T-helper 17 cell (primary cell): ENCODE measurements at places on chromosomes 7 and 10.

DNA sequence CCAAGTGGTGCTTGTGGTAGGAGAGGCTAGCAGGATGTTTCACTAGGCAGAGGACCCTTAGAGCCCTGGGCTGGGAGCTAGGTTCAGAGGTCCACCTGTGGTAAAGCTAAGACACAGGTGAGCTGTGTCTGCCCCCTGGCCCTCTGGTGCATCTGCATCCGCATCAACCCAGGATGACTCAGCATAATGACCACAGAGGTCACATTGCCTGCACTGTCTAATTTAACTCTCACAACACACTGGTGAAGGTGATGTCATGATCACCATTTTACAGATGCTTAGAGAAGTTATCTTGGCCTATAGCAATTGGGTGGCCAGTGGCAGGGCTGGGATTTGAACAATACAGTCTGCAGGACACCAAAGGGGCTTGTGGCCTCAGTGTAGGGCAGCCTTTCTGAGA lies 33.1 kb downstream of the HABP2 start:
- no peaks in the 10 kb centered on the region for H3K4me1 ChIP-seq
- H3K27me3 ChIP-seq: peaks cover 42% of the 10 kb centered on the region
- H3K36me3 ChIP-seq: no peaks in the 10 kb centered on the region
- H3K27ac ChIP-seq: no peak overlapping the region

DNA sequence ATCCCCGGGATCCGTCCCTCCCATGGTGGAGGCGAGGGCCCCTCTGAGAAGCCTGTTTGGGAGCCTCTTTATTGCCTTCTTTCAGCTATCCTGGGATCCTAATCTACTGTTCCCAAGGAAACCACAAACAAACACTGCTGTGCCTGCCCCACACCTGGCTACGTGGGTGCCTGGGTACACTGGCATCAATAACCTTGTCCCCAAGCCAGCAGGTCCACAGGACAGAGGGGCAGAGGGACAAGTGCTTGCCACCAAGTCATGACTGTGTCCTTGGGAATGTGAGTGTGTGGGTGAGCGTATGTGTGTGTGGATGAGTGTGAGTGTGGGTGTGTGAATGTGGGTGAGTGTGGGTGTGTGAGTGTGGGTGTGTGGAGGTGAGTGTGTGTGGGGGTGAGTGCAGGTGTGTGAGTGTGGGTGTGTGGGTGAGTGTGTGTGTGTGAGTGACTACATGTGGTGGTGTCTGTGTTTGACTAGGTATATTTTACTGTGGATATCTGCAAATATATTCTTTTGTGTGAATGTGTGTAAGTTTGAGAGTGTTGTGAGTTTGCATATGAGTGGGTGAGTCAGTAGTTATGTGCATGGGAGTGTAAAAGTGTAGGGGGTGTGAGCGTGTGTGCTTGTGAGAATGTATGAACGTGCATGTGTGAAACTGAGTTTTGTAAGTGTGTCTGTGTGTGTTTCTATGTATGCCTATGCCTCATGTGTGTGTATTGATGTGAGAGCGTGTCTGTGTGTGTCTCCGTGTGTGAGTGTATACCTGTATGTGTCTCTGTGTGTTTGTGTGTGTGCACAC lies 96.1 kb downstream of the TNS3 start:
- H3K27me3 ChIP-seq: no peaks in the 10 kb centered on the region
- H3K4me1 ChIP-seq: no peaks in the 10 kb centered on the region
- no peak overlapping the region for H3K27ac ChIP-seq
- H3K36me3 ChIP-seq: no peaks in the 10 kb centered on the region

- peaks cover 44% of the 10 kb centered on the region for H3K27me3 ChIP-seq
- no peaks in the 10 kb centered on the region for H3K36me3 ChIP-seq
- no peak overlapping the region for H3K27ac ChIP-seq
Observed at GRCh38 chr10:10644008-10644646, 373.5 kb upstream of the CELF2 start.

DNA sequence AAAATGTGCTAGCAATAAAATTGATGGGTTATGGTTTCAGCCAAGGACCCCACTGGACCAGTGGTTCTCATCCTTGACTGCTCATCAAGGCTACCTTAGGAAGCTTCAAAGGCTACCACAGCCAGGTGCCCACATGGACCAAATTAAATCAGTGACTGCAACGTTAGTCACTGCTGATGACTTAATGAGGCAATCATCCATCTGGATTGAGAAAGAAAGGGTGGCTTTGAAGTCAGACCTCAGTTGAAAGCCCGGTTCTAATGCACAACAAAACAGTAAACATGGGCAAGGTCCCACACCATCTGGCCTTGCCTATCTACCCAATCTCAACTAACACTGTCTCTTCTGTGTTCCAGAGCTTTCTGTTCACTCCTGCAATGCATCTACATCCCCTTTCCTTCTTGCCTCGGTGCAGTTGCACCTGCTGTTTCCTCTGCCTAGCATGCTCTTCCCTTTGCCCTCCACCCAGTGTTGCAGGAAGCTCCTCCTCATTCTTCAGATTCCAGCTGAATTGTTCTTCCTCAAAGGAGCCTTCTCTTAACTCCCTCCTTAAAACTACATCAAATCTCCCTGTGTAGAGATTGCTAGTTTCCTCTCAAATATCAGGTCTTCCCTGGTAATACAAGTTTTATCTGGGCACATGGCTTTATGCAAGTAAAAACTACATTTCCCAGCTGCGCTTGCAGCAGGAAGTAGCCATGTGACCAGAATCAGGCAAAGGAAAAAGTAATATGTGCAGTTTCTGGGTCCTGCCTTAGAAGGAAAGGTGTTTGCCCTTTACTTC lies 10.3 kb upstream of the KCNK18 start:
- H3K4me3 ChIP-seq: no peak overlapping the region
- H3K27ac ChIP-seq: no peak overlapping the region
- peaks cover 19% of the 10 kb centered on the region for H3K27me3 ChIP-seq
- no peaks in the 10 kb centered on the region for H3K36me3 ChIP-seq
- H3K4me1 ChIP-seq: peaks cover 2% of the 10 kb centered on the region

GRCh38 chr10:75868574-75868973 lies 437.1 kb downstream of the LRMDA start:
- peaks cover 6% of the 10 kb centered on the region for H3K27me3 ChIP-seq
- no peaks in the 10 kb centered on the region for H3K36me3 ChIP-seq
- no peaks in the 10 kb centered on the region for H3K4me1 ChIP-seq
- H3K27ac ChIP-seq: no peak overlapping the region
- H3K4me3 ChIP-seq: no peak overlapping the region
- no peak for DNase-seq

DNA sequence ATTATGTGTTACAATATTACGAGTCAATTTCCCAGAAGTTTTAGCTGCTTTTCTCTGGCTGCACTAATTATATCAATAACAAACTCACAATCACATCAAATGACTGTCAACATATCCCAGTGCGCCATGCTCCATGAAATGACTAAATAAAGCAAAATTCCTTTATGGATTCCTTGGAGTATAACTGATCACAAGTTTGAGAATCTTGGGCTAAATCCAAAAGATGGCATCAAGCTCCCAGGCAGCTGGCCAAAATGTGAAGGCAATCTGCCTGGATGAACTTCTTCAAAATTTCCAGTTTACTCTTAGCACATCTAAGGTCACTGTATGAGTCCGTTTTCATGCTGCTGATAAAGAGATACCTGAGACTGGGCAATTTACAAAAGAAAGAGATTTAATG lies 210.8 kb downstream of the CCSER2 start:
- peaks cover 8% of the 10 kb centered on the region for H3K4me1 ChIP-seq
- no peak overlapping the region for H3K4me3 ChIP-seq
- no peaks in the 10 kb centered on the region for H3K36me3 ChIP-seq
- no peak for DNase-seq
- H3K27me3 ChIP-seq: peaks cover 44% of the 10 kb centered on the region

DNA sequence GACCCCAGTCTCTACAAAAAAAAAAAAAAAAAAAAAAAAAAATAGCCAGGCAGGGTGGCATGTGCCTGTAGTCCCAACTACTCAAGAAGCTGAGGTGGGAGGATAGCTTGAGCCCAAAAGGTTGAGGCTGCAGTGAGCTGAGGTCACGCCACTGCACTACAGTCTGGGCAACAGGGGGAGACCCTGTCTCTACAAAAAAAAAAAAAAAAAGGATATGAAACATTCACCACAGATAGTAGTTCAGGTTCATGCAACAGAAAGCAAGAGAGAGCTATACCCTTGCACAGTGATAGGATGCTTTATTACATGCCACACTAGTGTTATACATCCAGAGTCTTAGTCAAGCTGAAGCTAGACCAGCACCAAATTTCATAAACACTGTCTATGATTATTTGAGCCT lies 148.4 kb upstream of the KAT6B start:
- no peak overlapping the region for H3K4me3 ChIP-seq
- no peak overlapping the region for H3K27ac ChIP-seq
- DNase-seq: no peak
- H3K4me1 ChIP-seq: peaks cover 12% of the 10 kb centered on the region
- peaks cover 10% of the 10 kb centered on the region for H3K36me3 ChIP-seq

GRCh38 chr7:112260911-112261310 lies 54.4 kb downstream of the ZNF277 start:
- DNase-seq: no peak
- H3K4me1 ChIP-seq: peaks cover 25% of the 10 kb centered on the region
- H3K27ac ChIP-seq: no peak overlapping the region

GRCh38 chr10:72228318-72228751 lies 12.3 kb upstream of the ASCC1 start:
- H3K36me3 ChIP-seq: peaks cover 3% of the 10 kb centered on the region
- H3K27me3 ChIP-seq: no peaks in the 10 kb centered on the region
- H3K4me1 ChIP-seq: peaks cover 22% of the 10 kb centered on the region
- H3K27ac ChIP-seq: no peak overlapping the region

- peaks cover 5% of the 10 kb centered on the region for H3K27me3 ChIP-seq
- DNase-seq: no peak
- no peak overlapping the region for H3K4me3 ChIP-seq
Observed at GRCh38 chr7:94336009-94336408, 58.7 kb upstream of the COL1A2 start.

DNA sequence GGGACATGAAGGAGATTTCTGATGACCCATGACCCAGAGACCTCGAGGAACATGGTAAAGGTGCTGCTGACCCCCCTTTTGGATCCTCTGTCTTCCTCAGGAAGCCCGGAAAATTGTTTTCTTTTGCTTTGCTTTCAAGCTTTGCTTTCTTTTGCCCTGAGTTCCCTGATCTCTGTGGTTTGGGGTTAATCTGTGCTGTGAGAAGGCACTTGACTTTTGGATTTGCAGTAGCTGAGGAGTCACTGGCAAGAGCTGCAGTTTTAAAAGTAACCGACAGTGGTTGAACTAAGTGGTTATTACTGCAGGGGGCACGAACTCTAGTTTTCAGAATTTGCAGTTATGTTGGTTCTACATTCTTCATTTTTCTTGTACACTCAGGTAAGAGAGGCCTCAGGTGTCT lies 53.0 kb downstream of the PDZD8 start:
- H3K4me1 ChIP-seq: peaks cover 16% of the 10 kb centered on the region
- H3K4me3 ChIP-seq: no peak overlapping the region
- H3K27me3 ChIP-seq: no peaks in the 10 kb centered on the region
- H3K27ac ChIP-seq: no peak overlapping the region
- DNase-seq: no peak

GRCh38 chr7:65238785-65239184 lies 134.9 kb upstream of the ZNF92 start:
- H3K4me3 ChIP-seq: no peak overlapping the region
- no peak overlapping the region for H3K27ac ChIP-seq
- DNase-seq: no peak
- H3K4me1 ChIP-seq: peaks cover 17% of the 10 kb centered on the region
- H3K27me3 ChIP-seq: peaks cover 8% of the 10 kb centered on the region
- H3K36me3 ChIP-seq: no peaks in the 10 kb centered on the region

DNA sequence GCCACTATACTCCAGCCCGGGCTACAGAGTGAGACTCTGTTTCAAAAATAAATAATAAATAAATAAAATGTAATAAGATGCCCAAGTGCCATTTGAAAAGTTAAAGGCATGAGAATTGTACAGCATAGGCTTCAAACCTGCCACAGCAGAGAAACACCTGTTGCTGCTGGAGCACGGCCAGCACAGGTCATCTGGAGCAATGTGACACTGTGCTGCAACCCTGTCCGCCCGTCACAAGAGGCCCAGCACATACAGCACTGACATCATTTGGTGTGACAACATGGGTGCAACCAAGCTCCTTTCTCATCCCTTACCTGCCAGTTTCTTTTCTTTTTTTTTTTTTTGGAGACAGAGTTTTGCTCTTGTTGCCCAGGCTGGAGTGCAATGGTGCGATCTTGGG lies 1.3 kb downstream of the RFC2 start:
- H3K36me3 ChIP-seq: peaks cover 6% of the 10 kb centered on the region
- no peak overlapping the region for H3K27ac ChIP-seq
- no peak for DNase-seq
- H3K4me1 ChIP-seq: peaks cover 5% of the 10 kb centered on the region
- H3K27me3 ChIP-seq: no peaks in the 10 kb centered on the region

DNA sequence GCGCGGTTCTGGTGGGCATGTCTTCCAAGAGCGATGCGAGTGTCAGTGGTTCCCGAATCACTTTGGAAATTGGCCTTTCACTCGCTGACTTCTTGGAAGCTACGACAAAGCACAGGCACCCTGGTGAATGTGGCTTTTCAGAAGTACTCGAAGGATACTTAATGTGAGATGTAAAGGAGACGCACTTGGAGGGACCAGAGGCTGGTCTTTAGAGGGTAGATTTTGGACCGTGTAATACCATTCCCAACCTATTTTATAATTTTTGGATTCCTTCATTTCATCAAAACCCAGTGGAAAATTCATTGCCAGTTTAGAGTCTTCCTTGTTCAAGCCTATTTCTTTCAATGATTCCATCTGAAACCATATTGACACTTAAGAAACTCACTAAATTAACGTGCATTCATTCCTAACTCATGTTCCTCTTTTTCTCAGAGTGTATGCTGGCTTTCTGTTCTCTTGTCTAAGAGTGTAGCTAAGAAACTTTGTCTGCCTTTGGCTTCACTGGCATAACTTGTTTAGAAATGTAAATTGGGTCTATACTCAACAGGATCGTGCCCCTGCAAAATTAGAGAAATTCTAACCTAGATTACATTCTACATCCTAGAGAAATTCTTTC lies 645 bp upstream of the COPG2 start:
- no peak for DNase-seq
- peak overlapping the region; percentile 87 for H3K4me3 ChIP-seq
- no peaks in the 10 kb centered on the region for H3K36me3 ChIP-seq
- peaks cover 18% of the 10 kb centered on the region for H3K4me1 ChIP-seq

GRCh38 chr10:121078036-121078435 lies 226.9 kb downstream of the WDR11 start:
- no peaks in the 10 kb centered on the region for H3K4me1 ChIP-seq
- DNase-seq: no peak
- peaks cover 14% of the 10 kb centered on the region for H3K27me3 ChIP-seq
- H3K4me3 ChIP-seq: no peak overlapping the region

GRCh38 chr7:91570560-91570959 lies 306.3 kb downstream of the FZD1 start:
- no peak for DNase-seq
- no peak overlapping the region for H3K27ac ChIP-seq
- H3K4me1 ChIP-seq: no peaks in the 10 kb centered on the region
- H3K36me3 ChIP-seq: no peaks in the 10 kb centered on the region
- no peaks in the 10 kb centered on the region for H3K27me3 ChIP-seq
